ENCODE measurements at places on chromosomes 16 and 17. TPM values are rescaled to one million over a fixed set of nuclear protein-coding genes. Genes with fewer than 3 reads are reported as not detected.

The CA5A gene
- not detected for total RNA-seq

The CCL4 gene
- total RNA-seq, result 6.5 TPM

The NOG gene
- 0.63 TPM for total RNA-seq

The TMEM98 gene
- total RNA-seq, result not detected

DNA sequence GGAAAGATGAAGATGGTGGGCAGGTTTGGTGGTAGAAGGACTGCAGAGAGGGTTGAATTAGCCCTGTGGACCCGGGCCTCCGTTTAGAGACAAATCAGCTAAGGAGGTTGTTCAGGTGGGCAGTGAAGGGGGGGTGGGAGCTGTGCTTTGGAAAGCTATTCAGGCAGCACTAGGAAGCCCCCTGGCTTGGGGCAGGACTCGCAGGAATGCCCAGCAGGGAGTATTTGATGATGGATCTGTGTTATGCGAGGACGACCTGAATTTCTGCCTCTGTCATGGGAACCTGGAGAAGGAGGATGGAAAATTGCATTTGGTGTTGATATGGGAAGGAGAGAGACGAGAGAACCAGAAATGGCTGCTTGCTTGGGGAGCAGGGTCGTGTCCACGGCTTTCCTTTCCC, 3.5 kb downstream of the SPDYE4 start:
- no peak for DNase-seq
- no peak overlapping the region for H3K27ac ChIP-seq
- no peaks in the 10 kb centered on the region for H3K4me1 ChIP-seq
- no peak overlapping the region for H3K4me3 ChIP-seq

DNA sequence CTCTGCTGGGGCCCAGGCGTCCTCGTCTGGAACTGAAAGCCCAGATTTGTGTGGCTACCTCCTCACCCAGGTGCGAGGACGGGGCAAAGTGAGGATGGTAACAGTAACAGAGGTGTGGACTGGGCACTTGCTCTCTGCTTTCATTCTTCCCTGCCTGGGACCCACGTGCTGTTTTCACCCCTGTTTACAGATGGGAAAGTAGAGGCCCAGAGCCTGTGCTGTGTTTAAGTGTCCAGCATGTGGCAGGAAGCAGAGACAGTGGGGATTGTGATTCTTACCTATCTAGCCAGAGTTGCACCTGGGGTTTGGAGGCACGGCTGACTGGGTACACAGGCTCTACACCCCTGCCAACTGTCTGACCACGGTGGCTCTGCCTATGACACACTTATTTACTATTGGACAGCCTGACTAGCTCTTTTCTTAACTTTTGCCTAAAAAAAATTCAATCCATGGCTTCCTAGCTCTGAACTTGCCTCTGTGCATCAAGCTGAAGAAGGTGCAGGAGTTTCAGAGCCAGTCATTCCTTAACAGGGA, 155.4 kb downstream of the CLEC16A start:
- peak overlapping the region; percentile 93 for H3K27ac ChIP-seq
- H3K4me1 ChIP-seq, result peaks cover 95% of the 10 kb centered on the region
- H3K36me3 ChIP-seq, result peaks cover 48% of the 10 kb centered on the region
- H3K4me3 ChIP-seq, result peak overlapping the region; percentile 23
- no peaks in the 10 kb centered on the region for H3K27me3 ChIP-seq

- no peak overlapping the region for H3K27ac ChIP-seq
- no peaks in the 10 kb centered on the region for H3K36me3 ChIP-seq
- DNase-seq, result peak; percentile 34
- H3K4me3 ChIP-seq, result no peak overlapping the region
These were observed 27.5 kb upstream of the HELZ start for GRCh38 chr17:67272312-67273047.

- H3K36me3 ChIP-seq, result no peaks in the 10 kb centered on the region
- DNase-seq, result no peak
- no peak overlapping the region for H3K4me3 ChIP-seq
- no peak overlapping the region for H3K27ac ChIP-seq
- H3K4me1 ChIP-seq, result no peaks in the 10 kb centered on the region
- H3K27me3 ChIP-seq, result no peaks in the 10 kb centered on the region
These were observed 53.9 kb upstream of the ENPP7 start for GRCh38 chr17:79676796-79677195.

DNA sequence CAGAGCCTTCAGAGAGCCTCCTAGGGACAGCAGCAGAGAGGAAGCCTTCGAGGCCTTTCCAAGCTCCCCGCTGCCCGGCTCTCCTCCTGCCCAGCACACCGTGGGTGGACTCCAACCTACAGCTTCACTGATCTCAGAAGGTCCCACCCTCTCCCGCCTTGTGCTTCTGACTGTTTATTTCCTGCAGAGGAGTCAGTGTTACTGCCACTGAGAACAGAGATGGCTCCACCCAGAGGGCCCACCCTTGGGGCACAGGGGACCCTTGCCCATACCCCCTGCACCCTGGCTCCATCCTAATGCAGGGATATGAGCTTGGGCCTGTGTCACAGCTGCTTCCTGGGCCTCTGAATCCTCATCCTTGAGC, 52.8 kb upstream of the TOB1 start:
- H3K4me1 ChIP-seq, result peaks cover 57% of the 10 kb centered on the region
- H3K36me3 ChIP-seq, result no peaks in the 10 kb centered on the region
- H3K4me3 ChIP-seq, result peak overlapping the region; percentile 47
- peak overlapping the region; percentile 90 for H3K27ac ChIP-seq

DNA sequence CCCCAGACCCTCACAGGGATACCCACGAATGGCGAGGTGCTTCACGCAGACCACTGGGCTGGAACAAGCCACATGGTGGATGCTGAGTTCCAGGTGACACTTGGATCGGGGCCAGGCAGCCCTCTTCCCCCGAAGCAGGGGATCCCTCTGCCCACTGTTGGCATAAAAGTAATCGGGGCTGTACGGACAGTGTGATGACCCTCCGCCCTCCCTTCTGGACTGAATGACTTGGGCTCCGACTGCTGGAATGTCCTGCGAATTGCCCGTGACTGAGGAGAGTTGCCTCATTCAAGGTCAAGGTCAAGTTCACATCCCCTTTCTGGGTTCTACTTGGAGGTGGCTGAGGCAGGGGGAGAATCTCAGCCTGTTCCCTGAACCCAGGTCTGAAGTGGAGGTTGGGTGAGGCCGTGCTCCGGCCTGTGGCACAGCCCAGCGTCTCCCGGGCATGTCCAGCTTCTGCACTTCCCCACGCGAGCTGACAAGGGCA, 28.5 kb upstream of the CREBBP start:
- peaks cover 4% of the 10 kb centered on the region for H3K27me3 ChIP-seq
- H3K4me3 ChIP-seq, result no peak overlapping the region
- no peak overlapping the region for H3K27ac ChIP-seq
- no peaks in the 10 kb centered on the region for H3K4me1 ChIP-seq
- no peaks in the 10 kb centered on the region for H3K36me3 ChIP-seq

GRCh38 chr16:3640207-3640606, 14.3 kb upstream of the DNASE1 start:
- H3K4me1 ChIP-seq, result peaks cover 19% of the 10 kb centered on the region
- peaks cover 15% of the 10 kb centered on the region for H3K36me3 ChIP-seq
- DNase-seq, result no peak
- H3K27ac ChIP-seq, result no peak overlapping the region
- H3K4me3 ChIP-seq, result no peak overlapping the region
- no peaks in the 10 kb centered on the region for H3K27me3 ChIP-seq

DNA sequence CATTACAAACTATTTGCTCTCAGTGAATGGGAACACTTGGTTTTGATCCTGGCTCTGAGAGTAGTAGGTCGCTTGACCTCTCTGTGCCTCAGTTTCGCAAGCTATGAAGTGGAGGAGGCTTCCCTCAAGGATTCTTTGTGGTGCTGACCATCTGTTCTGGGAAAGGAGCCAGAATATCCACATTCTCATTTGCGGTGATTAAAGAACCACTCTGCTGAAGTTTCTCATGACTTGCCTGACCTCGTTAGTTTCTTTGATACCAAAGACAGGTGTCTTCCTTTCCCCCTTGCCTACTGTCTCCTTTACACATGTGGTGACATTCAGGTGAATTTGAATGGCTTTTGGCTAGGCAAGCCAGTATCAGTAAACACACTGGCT, 116.0 kb downstream of the SNX29 start:
- H3K36me3 ChIP-seq, result no peaks in the 10 kb centered on the region
- no peaks in the 10 kb centered on the region for H3K27me3 ChIP-seq
- H3K4me3 ChIP-seq, result no peak overlapping the region
- H3K4me1 ChIP-seq, result peaks cover 38% of the 10 kb centered on the region
- H3K27ac ChIP-seq, result no peak overlapping the region

DNA sequence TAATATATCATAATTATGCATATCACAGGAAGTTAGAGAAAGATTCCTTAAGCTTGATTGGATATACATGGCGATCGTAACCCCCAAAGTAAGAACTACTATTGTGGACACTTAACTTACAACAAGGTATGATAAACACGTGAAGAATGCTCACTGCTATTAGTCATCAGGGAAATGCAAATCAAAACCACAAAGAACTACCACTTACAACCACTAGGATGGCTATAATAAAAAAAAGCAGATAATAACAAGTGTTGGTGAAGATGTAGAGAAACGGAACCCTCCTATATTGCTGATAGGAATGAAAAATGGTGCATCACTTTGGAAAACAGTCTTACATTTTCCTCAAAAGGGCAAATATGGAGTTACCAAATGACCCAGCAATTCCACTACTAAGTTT, 265.9 kb downstream of the SLC39A11 start:
- peaks cover 16% of the 10 kb centered on the region for H3K4me1 ChIP-seq
- no peaks in the 10 kb centered on the region for H3K27me3 ChIP-seq
- H3K36me3 ChIP-seq, result peaks cover 29% of the 10 kb centered on the region
- no peak overlapping the region for H3K4me3 ChIP-seq
- no peak overlapping the region for H3K27ac ChIP-seq
- no peak for DNase-seq

GRCh38 chr17:7480089-7480384, 606 bp upstream of the ZBTB4 start:
- peak overlapping the region; percentile 92 for H3K27ac ChIP-seq
- no peaks in the 10 kb centered on the region for H3K27me3 ChIP-seq
- peaks cover 19% of the 10 kb centered on the region for H3K36me3 ChIP-seq
- peaks cover 63% of the 10 kb centered on the region for H3K4me1 ChIP-seq
- peak overlapping the region; percentile 87 for H3K4me3 ChIP-seq

Measured in activated CD8-positive, alpha-beta T cell treated with anti-CD3 and anti-CD28 coated beads, Interleukin-2, amount 10 ng/mL, durations not matched to agents 7 days and 5 days (primary cell).